ENCODE measurements at places on chromosomes 3 and 15.

- DNase-seq, result peak; percentile 63
Observed at GRCh38 chr3:71226565-71227269, 356.8 kb downstream of the FOXP1 start.

- no peak for DNase-seq
Observed at GRCh38 chr3:194261581-194262063, 89.5 kb downstream of the CPN2 start.

DNA sequence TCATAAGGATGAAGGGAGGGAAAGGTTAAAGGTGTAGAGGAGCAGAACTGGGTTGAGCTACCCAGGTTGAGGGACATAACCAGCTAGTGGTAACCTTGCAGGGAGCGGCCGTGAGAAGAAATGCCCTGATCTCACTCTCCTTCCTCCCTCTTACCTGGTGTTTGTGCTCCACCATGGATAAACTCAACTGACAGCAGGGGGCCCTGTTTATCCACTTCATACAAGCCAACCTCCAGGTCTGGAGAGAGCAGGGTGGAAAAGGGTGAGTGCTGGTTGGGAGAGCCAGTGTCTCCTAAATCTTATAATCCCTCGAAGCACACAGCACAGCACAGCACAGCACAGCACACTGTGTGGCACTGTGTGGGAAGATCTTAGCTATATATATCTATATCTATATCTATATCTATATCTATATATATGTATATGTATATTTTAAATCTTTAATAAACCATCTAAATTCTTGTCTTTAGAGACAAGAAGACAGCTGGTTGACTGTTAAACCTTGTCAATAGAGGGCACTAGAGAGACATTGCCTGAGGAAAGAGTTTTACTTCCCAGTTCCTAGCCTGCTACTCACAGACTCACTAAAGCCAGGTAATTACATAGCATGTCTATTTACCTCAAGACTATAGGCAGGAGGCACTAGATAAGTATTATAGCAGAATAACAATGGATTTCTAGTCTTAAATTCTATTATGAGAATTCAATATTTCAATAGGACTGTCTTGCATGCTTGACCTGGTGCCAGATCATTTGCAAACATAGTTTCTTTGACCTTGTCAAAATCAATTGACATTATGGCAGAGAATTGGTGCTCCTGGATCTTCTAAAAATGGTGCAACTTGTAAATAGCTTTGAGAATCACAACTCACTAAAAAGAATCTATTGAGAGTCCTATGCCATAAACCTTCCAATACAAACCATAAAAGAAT is 21.7 kb upstream of the FMN1 start:
- DNase-seq, result no peak

DNA sequence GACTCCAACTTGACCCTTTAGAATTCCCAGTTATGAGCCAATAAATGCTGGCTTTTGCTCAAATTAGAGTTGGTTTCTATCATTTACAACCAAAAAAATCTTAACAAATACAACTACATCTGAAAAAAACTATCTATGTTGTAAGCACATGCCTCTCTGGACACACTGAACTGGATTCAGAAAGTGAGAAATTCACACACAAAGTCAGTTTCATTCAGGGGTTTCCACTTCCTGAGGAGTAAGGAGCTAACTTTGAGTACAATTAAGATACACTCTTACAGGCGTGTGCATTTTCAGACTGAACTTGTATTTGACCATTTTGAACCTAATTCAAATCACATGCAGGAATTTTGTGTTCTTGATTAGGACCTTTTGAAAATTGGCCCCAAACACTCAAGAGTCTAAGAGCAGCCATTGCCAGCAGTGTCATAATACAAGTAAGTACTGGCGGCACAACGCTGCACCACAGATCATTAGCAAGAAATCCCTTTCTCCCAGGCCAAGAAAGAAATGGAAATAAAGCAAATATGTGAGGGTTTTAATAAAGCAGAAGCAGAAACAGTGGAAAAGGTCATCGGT is 31.2 kb downstream of the LINS1 start:
- no peak for DNase-seq

DNA sequence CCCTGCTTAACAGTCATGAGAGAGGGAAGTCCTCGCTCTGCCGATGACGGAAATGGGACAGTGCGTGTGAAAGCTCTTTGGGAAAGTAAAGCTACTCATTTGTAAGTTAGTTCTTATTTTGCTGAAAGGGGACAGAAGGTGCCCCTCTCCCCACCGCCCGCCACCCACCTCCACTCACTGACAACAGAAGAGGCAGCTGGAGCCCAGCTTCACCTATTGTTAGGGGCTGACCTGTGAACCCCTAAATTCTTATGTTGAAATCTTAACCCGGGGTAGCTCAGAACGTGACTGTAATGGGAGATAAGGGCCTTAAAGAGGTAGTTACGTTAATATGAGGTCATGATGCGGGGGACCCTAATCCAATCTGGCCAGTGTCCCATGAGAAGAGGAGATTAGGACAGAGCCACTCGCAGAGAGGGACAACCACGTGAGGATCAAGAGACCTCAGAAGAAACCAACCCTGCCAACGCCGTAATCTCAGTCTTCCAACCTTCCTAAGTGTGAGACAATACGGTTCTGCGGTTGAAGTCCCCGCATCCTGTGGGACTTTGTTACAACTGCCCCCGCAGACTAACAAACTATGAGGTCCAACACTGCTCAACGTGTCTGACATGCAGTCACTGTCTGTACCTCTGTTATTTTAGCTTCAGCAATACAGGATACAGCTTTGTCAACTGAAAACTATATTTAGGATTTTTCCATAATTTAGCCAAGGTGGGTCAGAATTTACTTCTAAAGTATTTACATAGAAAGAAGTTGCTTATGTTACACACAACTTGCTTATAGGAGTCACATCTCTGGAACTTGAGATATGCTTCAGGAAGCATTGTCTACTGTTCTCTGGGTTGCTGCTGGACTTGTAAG is 51.7 kb downstream of the PCSK6 start:
- DNase-seq, result no peak

DNA sequence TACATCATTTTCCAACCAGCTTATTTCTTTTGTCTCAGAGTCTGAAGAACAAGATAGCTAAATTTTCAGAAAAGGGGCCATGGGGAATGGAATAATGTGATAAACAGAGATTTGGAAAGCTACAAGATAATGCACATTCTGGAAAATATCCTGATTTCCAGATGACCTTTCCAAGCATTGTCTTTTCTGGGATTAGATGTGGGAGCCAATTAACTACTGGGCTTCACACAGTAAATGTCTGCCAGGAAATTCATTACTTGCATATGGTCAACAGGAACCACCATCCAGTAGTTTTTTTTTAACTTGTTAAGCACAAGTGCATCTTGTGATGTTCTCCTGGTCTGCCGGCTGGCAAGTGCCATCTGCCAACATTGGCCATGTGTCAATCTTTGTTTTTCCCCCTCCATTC is 131.1 kb upstream of the BFSP2 start:
- DNase-seq, result no peak

GRCh38 chr3:186360779-186361178 is 1.3 kb downstream of the DGKG start:
- no peak for DNase-seq

DNA sequence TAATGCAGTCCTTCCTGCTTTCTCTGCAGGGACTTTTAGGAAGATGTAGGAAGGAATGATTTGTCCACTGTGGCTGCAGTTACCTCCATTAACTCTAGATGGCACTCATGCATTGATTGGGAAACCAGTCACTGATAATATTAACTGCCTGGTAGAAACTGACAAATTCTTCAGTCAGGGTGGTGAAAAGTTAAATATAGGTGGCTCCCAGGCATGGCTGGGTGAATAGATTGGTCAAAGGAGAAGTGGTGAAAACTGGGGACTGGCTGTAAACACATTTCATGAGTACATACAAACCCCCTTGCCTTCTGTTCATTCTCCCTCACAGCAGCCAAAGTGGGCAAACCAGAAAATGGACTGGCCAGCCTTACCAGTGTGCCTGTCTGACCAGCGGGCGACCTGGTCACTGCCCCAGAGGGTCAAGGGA is 333.4 kb downstream of the THSD4 start:
- DNase-seq, result no peak

DNA sequence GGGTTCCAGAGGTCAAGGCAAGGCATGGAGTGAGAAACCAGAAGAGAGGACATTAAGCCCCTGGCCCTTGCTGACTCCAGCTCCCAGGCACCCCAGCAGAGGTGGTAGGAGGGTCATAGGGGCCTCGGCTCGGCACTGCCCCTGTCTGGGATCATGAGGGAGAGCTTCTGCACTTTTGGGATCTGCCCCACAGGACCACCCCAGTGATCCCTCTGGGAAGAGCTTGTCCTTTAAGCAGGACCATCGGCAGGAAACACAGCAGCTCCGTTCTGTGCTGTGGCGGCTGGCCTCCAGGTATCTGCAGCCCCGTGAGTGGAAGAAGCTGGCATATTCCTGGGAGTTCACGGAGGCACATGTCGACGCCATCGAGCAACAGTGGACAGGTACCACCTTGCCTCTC is 35.5 kb downstream of the ANKDD1A start:
- no peak for DNase-seq

DNA sequence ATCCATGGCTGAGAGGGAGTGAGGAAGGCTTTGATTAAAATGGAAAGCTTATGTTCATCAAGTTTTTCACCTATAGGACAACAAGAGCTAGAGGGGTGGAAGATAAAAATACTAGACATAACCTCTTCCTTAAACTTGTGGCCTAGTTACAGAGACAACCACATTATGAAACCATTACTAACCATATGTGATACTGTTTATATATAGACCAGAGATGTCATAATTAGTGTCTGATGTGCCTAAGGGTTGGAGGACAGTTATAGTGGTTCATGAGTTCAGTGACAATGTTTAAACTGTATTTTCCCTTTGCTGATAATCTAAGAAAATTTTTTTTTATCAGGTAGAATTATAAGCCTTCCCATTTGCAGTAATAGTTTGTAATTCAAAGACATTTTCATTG is 23.7 kb downstream of the PHLDB2 start:
- no peak for DNase-seq

- DNase-seq, result no peak
Observed at GRCh38 chr15:91867581-91868026, 14.1 kb downstream of the SLCO3A1 start.

DNA sequence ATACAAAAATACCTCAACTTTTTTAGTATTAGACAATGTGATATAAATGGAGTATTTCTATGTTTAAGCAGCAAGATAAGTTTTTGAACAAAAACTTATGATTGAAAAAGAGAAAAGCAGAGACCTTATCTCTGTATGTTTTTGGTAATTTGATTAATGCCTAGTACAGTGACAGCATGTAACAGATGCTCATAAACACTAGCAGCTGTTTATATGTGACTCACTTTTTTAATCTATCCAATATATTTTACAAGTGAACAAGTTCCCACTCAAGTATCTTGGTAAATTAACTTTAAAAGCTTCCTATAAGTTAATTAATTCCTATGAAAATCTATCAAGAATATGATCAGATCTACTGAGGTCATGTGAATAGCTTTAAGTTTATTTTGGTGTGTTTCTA is 55.1 kb downstream of the NGLY1 start:
- DNase-seq, result no peak

DNA sequence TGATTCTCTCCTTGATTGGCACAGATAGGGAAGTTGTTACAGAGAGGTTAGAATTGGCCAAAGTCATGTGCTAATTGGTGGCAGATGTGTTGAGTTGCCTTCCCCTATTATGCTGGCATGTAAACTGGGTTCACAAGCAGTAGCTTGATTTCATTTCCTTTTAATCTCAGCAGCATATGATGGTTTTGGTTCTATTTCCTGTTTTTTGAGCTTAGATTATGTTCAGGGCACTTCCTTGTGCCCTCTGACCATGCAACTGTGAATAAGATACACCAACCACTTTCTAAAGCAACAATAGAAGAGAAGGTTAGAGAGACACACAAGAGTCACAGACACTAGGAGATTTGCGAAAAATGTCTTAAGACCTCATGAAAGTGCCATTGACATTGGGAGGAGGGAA is 16.5 kb downstream of the HPS3 start:
- no peak for DNase-seq

DNA sequence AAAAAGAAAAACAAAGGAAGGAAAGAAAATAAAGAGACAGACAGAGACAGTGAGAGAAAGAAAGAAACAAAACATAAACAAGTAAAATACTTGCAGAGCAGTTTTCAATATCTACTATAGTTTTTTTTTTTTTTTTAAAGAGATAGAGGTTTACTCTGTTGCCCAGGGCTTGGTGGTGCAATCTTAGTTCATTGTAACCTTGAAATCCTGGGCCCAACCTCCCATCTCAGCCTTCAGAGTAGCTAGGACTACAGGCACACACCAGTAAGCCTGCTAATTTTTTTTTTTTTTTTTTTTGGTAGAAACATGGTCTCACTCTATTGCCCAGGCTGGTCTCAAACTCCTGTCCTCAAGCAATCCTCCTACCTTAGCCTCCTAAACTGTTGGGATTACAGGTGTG is 23.1 kb downstream of the CLASP2 start:
- DNase-seq, result no peak

GRCh38 chr3:52361898-52362297 is 45.8 kb downstream of the DNAH1 start:
- DNase-seq, result no peak

DNA sequence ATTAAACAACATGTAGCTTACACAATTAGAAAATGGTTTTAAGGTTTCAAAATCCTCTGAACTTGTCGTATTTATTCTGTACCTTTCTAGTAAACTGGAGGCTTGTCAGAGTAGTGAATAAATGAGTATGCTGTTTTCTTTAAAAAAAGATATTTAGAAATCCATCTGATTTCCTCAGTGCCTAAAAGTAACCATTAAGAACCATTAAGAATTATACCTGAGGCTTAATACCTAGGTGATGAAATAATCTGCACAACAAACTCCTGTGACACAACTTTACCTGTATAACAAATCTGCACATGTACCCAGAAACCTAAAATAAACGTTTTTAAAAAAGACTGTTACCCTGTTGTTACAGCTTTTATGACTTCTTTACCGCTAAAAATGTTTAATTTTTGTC is 143.0 kb upstream of the SOX2 start:
- no peak for DNase-seq

- no peak for DNase-seq
Observed at GRCh38 chr3:46725621-46726314, 8.1 kb upstream of the PRSS50 start.

DNA sequence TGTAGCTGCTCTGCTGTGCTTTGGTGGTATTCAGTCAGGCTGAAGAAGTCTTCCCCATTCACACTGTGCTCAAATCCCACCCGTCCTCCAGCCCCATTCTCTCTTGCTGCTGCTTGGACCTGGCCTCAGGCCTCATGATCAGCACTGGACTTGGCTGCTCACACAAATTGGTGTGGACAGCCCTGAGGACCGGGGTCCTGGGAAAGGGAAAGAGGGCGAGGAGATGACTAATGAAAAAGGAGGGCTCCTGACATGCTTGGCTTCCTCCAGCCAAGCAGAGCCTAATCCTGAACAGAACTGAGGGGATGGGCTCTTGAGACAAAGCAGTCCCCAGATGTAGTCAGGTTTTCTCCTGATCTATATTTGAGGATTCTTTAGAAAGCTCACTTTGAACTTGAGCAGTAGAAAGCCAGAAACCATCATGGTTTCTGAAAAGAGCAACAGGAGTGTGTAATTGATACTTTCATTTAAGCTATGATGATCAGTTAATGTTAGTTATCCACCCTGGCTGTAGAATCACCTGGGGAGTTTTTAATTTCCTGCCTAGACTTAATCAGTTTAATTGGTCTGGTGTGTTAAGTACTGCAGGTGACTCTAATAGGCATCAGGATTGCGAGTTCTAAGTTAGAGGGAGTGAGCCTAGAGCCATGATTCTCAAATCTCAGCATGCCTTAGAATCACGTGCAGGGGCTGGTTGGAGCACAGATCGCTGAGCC is 79.4 kb upstream of the THBS1 start:
- no peak for DNase-seq

- DNase-seq, result no peak
Observed at GRCh38 chr3:66672830-66673229, 172.0 kb upstream of the LRIG1 start.

Data from stimulated activated CD8-positive, alpha-beta memory T cell treated with anti-CD3 and anti-CD28 coated beads, Interleukin-2, amount 100 ng/mL, for 1 hour (primary cell).